ENCODE measurements at places on chromosomes 6 and 20.

DNA sequence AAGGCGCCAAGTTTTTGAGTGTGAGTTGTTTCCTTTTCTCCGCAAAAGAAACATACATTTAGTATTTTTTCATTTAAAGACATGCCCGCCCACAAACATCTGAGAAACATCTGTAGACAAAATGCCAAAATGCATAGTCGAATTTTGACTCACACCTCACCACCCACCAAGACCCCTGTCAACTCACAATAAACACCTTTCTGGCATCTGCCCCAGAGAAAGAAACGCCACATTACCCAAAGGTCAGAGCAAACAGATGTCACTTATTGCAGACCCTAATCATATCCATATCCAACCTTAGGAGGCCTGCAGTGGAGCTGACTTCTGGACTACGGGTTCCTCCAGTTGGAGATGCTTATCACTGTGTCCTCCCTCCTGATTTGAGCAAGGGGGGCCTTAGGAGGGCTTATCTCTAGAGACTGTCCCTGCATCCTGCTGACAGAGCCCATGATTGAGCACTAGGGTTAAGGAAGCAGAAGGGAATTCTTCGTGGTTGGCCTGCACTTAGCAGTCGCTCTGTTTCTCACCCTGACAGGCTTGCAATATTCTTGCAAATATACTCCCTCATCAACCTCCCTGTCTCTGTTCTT, 90.5 kb upstream of the TBX18 start:
- no peak for DNase-seq

- DNase-seq: no peak
Measured at GRCh38 chr6:10266061-10266460, 148.8 kb downstream of the TFAP2A start.

GRCh38 chr6:129110690-129111343, 227.9 kb downstream of the LAMA2 start:
- DNase-seq: no peak

DNA sequence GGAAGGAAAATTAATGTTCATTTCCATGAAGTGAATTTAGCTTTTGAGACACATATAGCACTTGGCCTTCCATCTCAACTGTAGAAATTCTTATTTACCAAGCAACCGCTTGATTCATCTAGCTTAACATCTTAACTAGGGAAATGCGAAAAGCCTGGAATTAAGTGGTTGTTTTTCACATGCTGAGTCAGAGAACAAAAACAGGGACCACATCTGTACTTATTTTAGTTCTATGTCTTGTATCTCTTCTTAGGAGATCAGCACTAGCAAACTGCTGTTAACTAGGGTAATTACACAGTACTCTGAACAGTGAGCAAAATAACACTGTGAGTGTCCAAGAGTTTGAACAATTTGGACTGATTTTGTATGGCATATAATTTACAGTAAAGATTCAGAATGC, 590.9 kb upstream of the NRSN1 start:
- DNase-seq: no peak

GRCh38 chr6:73691512-73691911, 4.5 kb upstream of the CD109 start:
- no peak for DNase-seq

DNA sequence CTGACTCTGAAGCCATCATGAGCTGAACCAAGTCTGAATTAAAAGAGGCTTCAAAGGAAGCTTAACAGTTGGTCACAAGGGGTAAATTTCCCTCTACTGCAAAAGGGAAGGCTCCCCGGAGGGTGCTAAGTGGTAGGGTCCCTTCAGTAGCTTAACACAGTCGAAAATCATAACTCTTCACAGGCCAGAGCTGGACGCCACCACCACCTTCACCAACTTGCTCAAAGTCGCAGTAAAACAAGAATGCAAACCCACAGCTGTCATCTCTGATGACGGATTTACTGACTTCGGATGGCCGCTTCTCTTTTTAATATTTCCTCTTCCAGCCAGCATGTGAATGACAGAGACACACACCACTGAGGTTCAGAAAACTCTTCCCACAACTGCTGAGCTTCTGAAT, 144.7 kb upstream of the FBXL4 start:
- DNase-seq: no peak

DNA sequence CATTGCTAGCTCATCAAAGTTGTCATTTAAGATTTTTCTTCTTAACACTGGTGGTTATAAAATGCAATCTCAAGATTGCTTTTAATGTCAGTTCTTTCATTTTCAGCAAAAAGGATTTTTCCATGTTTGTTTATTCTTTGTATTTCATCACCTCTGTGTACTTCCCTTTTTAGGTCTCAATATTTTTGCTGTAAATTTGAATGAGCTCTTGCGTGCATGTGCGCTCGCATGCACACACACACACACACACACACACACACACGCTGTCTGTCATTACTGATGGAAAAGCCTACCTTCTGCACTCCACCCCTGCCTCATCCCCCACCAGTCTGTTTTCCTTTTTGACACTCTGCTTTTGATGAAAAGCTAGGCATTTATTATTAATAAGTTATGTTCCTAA, 85.3 kb upstream of the FYN start:
- no peak for DNase-seq

- no peak for DNase-seq
Measured at GRCh38 chr6:33731035-33731434, 15.7 kb downstream of the IP6K3 start.

DNA sequence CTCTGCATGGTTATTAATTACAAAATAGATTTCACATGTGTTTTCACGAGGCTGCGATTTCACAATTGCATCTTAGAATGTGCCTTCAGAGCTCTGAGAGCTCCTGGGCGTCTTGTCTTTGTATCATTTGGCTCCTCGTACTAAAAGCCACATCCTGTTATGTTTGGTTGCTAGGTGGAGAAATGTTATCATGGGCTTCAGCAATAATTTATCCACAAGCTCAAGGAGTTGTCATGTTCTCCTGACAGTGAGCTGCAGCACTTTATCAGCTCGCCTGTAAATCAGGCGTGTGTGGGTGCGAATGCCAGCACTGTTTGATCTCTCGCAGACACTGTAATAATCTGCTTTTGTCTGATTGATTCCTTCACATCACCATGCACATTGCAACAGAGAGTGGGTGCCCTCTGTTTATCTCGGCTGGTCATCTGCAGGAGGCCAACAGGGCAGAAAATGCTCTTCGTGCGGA, 218.6 kb upstream of the ZFP64 start:
- DNase-seq: peak; percentile 47

GRCh38 chr6:54587277-54587676, 259.3 kb upstream of the FAM83B start:
- DNase-seq: no peak

GRCh38 chr6:87705070-87705691, 3.1 kb upstream of the AKIRIN2 start:
- DNase-seq: no peak

- DNase-seq: no peak
Measured at GRCh38 chr6:12608016-12608860, 108.3 kb upstream of the PHACTR1 start.

- no peak for DNase-seq
Measured at GRCh38 chr6:89966228-89966544, 71.9 kb downstream of the GJA10 start.

GRCh38 chr6:44525761-44526351, 138.3 kb downstream of the CDC5L start:
- DNase-seq: no peak

DNA sequence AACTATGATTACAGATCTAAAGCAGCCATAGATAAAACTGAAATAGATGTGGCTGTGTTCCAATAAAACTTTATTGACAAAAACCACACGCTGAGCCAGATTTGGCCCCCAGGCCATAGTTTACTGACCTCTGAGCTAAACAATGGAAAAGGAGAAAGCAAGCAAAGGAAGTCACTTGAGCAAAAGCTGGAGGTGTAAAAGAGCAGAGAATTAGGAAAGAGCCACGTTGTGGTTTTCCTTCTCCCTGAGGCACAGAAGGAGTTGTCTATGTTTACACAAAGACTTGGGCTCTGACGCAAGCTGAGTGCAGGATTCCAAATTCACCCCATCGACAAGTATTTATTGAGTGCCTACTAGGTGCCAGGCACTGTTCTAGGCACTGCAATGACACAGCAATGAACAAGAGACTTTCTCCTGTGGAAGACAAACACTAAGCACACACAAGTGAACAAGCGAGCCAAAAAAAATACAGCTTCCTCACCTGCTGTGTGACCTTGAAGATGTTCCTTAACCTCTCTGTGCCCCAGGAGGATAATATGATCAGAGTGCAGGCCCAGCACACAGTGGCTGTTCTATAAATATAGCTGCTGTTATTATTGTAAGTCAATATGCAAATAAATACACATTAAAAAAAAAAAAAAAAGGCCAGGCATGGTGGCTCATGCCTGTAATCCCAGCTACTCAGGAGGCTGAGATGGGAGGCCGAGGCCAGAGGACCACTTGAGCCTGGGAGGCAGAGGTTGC, 75.4 kb upstream of the PTPN1 start:
- no peak for DNase-seq

DNA sequence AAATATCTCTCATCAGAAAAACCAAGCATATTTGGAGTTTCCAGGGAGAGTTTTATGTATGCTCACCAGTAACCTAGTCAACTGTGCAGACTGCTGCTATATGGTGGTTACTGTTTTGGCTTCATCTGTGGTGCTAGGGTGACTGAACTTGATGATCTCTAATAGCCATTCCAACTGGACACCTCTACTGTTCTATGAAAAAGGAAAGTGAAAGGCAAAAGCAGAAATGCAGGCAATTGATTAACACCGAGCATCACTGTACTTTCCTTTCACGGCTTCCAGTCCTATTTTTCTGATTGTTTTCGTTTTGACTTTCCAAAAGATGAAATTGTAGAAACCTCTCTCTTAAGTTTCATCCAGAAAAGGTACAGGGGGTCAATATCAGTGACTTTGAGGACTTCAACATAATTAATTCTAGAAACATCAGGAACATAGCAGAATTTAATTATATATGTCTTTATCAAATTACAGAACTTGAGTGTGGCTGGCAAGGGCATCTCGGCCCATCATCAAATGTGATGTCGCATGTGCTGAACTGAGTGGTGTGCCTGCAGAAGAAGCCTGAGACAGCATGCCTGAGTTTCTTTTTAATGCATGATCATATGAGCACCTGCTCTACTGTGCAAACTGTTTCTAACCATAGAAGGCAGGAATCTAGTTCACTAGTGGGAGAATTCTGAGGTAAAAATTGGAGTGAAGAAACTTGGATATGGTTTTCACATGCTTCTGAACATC, 464.3 kb upstream of the FLRT3 start:
- DNase-seq: no peak

DNA sequence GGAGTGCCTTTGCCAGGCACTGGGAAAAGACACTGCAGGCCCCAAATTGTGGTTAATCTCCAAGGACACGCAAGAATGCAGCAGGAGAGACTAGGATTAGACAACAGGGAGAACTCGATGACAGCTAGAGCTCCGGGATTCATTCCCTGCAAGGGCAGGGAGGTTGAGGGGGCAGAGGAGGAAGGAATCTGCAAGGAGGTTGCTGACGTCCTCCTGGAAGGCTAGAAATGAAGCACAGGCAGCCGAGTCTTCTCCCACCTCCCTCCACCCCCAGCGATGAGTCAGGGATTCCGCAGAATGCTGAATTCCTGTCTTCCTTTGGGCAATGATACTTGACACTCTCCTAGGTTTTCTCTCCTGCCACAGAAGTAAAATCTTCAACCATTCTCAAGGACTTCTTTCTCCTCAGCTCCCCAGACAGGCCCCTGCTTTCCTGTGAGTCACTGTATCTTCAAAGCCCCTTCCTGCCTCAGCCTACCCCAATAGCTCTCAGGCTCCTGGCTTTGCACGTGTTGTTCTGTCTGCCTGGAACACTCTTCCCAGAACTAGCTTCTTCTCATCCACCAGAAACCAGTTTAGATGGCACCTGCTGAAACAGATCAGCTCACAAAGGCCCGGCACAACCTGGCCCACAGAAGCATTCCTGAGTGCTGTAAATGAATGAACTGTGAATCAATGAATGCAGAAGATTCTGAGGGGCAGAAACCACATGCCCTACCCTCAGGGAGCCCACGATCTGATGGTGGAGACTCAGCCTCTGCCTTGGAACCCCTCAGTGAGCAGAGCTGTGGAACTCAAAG, 85.6 kb downstream of the MRPL14 start:
- DNase-seq: no peak

- DNase-seq: no peak
Measured at GRCh38 chr6:13572240-13572639, 2.2 kb upstream of the SIRT5 start.

GRCh38 chr6:11854408-11855165, 76.0 kb upstream of the ADTRP start:
- no peak for DNase-seq

DNA sequence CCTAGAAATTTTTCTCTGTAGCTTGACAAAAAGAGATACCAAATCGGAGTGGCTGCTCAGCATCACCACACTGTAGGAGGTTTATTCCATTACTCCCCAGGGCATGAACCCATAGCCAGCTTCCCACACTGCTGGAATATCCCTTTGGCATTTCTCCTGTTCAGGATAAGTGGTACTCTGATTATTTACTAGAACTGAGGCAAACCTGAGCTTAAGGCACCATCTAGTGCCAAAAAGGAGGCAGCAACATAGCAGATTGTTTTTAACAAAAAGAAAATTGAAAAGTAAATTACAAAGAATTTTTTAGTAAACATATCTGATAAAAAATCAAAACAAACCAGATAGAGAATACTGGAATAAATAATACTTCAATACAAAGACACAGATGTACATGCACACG, 181.7 kb downstream of the WDR27 start:
- DNase-seq: no peak

DNA sequence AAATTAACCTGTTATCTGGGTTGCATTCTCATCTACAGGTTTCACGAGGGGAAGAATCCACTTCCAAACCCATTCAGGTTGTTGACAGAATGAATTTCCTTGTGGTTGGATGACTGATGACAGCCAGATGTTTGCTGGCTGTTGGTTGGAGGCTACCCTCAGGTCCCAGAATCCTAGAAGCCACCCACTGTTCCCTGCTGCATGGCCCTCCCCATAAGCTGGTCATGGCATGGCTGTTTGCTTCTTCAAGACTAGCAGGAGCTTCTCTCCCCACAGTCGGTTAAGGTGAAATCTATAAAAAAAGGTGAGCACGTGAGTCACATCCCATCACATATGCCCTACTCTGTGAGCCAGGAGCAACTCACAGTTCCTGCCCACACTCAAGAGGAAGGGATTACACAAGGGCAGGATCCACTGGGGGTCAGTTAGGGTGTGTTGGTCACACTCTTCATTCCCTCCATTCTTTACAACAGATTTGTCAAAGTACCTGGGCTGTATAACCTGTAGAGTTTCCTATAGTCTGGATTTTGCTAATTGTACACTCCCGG, 19.5 kb upstream of the RPS10 start:
- no peak for DNase-seq

Data from activated effector memory CD4-positive, alpha-beta T cell treated with Interleukin-2 at 50 U/mL for 16 hours (primary cell).